ENCODE measurements at places on chromosomes 16 and 17.

- DNase-seq, result no peak
Measured at GRCh38 chr16:49972280-49972679, 52.7 kb upstream of the CNEP1R1 start.

GRCh38 chr17:73521376-73521775 lies 122.9 kb downstream of the SDK2 start:
- no peak for DNase-seq

DNA sequence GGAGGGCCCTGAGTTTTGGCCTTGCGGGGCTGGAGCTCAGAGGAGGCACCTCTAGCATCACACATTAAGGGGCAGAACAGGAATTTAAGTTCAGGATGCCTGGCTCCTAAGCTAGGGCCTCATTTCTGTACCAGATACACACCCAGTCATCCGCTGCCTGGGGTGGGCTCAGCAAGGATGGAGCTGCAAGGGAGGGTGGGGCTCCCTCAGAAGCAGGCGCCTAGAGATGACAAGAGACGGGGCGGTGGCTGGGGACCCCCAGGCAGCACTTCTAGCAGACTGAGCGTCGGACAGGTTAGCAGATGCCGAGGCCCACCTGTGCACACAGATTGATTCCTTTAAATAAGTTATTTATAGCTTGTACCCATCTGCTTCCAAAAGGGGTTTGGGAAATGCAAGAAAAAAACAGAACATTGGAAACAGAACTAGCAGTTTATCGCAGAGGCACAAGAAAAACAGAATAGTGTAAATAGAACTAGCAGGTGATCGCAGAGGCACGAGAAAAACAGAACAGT lies 47.6 kb upstream of the CBFA2T3 start:
- no peak for DNase-seq

- DNase-seq, result no peak
Measured at GRCh38 chr17:8393470-8394231, 4.0 kb downstream of the RNF222 start.

DNA sequence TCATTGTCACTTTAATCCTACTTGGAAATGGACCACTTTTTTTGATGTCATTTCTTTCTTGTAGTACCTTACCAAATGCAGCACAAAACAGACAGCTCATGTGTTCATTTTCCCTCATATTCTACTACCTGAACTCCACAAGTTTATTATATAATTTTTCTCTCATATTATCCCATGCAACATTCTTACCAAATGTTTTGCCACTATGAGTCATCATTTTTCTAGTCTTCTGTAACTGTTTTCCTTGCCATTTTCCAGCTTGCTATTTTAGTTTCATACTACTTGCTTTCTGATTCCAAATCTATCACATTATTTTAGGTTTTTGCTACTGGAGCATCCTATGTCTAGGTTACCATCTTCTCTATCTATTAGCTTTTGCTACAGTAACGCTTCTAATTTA lies 332.7 kb downstream of the ZFHX3 start:
- DNase-seq, result no peak

- DNase-seq, result no peak
Measured at GRCh38 chr16:11123666-11124065, 132.3 kb downstream of the SOCS1 start.

GRCh38 chr17:49978501-49978900 lies 9.5 kb downstream of the DLX4 start:
- DNase-seq, result no peak

GRCh38 chr17:10025224-10025623 lies 120.2 kb upstream of the RCVRN start:
- DNase-seq, result no peak

- DNase-seq, result no peak
Measured at GRCh38 chr17:71757956-71758355, 362.9 kb upstream of the SOX9 start.

- DNase-seq, result no peak
Measured at GRCh38 chr17:64728041-64728695, 66.1 kb upstream of the SMURF2 start.

- no peak for DNase-seq
Measured at GRCh38 chr16:51556694-51557340, 405.7 kb upstream of the SALL1 start.

DNA sequence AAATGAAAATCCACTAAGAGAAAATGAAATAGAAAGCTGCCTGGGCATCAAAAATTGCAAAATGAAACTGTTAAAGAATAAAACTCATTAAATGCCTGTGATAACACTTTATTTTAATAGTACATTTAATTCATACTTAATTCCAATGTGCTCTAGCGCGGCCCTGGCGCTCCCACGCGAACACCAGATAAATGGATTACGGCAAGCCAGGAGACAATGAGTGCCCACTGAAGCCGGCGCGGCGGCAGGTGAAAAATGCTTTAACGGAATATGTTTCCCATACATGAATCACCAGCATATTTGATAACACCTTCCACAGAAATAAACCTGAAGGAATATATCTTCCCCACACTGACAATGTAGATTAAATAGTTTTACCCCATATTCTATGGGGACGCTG lies 245.5 kb downstream of the RBFOX3 start:
- no peak for DNase-seq

- DNase-seq, result no peak
Measured at GRCh38 chr16:28186752-28187151, 25.0 kb downstream of the XPO6 start.

- DNase-seq, result no peak
Measured at GRCh38 chr17:78493450-78493849, 83.7 kb downstream of the DNAH17 start.

DNA sequence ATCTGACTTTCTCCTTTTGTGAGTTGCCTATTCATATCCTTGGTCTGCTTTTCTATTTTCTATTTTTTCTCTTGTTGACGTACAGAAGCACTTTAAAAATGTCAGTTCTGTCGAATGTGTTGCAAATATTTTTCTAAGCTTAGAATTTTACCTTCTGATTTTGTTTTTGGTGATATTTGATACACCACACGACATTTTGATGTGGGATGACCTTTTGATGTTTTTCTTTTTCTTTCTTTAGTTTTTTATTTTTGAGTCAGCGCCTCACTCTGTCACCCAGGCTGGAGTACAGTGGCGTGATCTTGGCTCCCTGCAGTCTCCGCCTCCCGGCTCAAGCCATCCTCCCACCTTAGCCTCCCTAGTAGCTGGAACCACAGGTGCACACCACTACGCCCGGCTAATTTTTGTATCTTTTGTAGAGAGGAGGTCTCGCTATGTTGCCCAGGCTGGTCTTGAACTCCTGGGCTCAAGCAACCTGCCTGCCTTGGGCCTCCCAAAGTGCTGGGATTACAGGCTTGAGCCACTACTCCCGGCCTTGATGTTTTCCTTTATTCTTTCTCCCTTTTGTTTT lies 39.6 kb downstream of the WSB1 start:
- DNase-seq, result no peak

GRCh38 chr17:44990994-44991393 lies 22.9 kb upstream of the C1QL1 start:
- DNase-seq, result no peak

DNA sequence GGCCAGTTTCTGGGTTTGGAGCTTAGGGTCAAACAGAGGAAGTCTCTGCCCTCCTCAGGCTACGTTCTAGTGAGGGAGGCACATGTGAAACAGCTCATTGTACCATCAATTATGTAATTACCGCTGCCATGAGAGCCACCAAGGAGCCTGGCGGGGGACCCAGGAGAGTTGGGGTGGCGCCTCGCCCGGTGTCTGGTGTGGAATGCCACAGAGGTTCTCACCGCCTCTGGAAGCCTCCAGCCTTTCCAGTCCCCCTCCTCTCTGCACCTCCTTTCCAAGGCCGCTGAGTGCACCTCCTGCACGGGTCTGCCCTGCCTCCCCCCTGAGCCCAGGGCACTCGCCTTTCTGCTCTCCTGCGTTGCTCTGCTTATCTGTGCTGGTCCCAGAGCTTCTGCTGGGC lies 51.4 kb downstream of the SREBF1 start:
- no peak for DNase-seq

DNA sequence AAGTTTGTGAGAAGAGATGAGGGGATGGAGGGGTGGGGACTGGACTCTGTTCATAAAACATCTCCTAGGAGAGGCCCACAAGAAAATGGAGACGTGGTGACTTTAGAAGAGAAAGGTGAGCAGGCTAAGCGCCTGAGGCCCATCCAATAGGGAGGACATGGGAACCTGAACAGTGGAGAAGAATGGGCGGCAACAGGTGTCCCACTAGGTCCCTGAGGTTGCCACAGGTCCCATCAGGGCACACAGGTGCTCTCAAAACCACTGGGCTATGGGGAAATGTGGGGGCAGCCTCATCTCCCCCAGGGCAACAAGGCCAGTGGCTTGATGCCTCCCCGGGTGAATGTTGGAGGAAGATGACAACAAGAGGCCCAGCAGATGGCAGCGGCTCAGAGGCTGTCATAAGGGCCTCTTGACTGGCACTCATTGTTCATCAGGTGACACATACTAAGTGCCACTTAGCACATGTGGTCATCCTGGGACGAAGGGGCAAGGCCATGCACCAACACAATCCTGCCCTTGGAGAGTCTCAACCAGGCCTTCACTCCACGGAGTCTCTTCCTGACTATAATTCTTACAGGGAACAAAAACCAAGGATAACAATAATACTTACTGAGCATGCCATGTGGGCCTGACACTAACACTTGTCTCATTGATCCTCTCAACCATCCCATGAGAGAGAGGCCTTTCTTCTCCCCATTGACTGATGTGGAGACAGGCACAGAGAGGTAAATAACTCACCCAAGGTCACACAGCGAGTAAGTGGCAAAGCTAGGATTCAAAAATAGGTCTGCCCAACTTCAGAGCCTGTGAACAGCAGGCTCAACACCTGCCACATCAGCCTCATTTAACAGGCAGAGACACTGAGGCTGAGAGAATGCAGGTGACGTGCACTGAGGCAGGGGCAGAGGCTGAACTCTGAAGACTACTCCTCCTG lies 38.0 kb downstream of the CUEDC1 start:
- no peak for DNase-seq

DNA sequence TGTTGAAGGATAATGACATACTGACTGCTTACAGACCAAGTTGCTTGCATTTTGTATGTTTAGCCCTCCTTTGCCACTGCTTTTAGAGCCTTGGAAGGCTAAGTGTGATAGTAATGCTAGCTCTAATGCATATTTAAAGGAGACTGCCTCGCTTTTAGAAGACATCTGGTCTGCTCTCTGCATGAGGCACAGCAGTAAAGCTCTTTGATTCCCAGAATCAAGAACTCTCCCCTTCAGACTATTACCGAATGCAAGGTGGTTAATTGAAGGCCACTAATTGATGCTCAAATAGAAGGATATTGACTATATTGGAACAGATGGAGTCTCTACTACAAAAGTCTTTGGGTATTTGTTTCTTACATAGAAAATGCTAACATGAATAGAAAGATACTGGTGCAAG lies 19.1 kb downstream of the CAPNS2 start:
- DNase-seq, result no peak

GRCh38 chr16:47278306-47278970 lies 134.7 kb upstream of the NETO2 start:
- no peak for DNase-seq

DNA sequence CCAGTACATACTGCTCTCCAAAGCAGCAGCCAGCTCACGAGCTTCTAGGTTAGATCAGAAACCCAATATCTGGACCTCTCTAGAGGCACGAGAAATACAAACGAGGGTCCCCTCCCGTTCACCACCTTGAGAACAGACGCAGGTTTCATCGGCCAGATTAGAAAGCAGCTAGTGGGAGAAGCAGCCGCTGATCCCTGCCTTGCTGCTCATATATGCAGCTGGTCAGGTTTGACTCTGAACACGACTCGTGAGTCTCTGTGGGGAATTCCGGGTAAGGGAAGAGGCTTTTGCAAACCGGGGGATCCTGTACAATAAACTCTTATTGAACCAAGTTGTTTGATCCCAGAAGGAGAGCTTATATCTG lies 1.6 kb downstream of the VAT1L start:
- no peak for DNase-seq

- no peak for DNase-seq
Measured at GRCh38 chr16:275041-275641, 603 bp downstream of the RGS11 start.

GRCh38 chr17:61928101-61928436 lies 287 bp upstream of the INTS2 start:
- no peak for DNase-seq

- no peak for DNase-seq
Measured at GRCh38 chr17:74954665-74955421, 17.7 kb downstream of the HID1 start.

- no peak for DNase-seq
Measured at GRCh38 chr16:2085669-2086068, 37.9 kb downstream of the TSC2 start.

DNA sequence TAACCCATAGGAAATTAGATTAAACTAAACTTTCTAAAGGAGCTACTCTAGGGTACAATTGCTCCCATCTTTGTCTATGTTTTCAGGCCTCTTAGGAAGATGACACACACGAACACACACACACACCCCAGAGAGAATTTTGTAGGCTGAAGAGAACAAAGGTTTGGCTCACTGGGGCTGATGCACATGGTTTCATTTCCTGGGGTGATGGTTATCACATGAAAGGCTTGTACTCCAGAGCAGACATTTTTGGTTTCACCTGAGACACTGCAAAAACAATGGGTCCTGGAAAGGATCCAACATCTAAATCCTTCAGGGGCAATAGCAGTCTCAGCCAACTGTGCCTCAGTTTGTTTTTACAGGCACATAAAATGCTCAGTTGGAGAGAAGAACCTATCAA lies 62.8 kb downstream of the GRB7 start:
- no peak for DNase-seq

- DNase-seq, result no peak
Measured at GRCh38 chr16:83701494-83701893, 106.3 kb upstream of the HSBP1 start.

GRCh38 chr17:48296453-48296852 lies 133.6 kb downstream of the SKAP1 start:
- DNase-seq, result no peak

DNA sequence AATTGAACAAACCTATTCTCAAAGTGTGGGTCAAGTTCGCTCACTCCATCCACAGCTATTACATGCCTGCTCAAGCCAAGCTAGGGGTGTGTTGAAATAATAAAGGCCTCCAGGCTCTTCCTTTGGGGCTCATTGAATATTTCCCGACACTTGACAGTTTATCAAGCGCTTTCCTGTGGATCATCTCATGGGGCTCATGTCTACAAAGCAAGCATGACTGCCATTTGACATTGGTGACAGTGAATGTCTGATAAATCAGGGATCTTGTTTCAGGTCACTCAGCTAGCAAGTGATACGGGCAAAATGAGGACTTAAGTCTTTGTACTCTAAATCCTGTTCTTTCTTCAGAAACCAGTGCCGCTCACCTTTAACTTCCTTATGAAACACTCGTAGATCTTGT lies 542.6 kb downstream of the TOX3 start:
- DNase-seq, result no peak

- DNase-seq, result no peak
Measured at GRCh38 chr16:46949241-46949892, 24.1 kb downstream of the DNAJA2 start.

DNA sequence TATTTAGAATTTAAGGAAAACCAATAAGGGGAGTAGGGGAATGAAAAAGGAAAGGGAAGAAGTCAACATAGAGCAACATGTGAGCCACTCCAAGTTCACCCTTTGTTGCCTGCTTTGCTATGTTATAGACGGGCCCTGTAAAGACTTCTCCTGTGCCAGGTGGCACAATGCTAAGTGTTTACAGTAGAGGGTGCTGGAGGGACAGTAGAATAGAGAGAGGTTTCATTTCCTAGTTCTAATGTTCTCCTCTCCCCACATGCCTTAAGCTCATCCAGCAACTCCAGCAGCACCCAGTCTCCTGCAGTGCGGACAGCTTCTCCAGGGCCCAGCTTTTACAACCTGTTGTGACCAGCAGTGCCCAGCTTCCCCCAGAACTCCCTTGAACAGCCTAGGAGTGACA lies 468.0 kb downstream of the HS3ST3B1 start:
- no peak for DNase-seq
